Umbilical cord (tissue), 2 donors: ENCODE measurements at places on chromosomes 5 and 9.

- DNase-seq = peak; percentile 65
These were observed 252.8 kb downstream of the MAST4 start for GRCh38 chr5:66848749-66849641.

DNA sequence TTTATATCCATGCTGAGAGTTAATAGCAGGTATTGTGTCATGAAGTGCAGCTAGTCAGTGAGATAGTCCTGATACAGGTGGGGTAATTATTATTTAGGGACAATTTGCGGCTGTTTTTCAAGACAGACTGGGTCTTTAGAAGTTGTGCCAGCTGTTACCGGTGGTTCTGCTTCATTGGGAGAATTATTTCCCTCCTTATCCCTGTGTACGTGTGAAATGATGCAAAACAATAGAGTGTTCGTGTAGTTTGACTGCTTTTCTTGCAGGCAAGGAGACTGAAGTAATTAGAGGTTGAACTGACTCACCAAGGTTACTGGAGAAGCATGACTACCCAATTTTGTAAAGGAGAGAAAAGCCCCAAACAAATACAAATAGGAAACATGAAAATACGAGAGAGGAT lies 101.7 kb downstream of the ARRDC3 start:
- DNase-seq = peak; percentile 27

DNA sequence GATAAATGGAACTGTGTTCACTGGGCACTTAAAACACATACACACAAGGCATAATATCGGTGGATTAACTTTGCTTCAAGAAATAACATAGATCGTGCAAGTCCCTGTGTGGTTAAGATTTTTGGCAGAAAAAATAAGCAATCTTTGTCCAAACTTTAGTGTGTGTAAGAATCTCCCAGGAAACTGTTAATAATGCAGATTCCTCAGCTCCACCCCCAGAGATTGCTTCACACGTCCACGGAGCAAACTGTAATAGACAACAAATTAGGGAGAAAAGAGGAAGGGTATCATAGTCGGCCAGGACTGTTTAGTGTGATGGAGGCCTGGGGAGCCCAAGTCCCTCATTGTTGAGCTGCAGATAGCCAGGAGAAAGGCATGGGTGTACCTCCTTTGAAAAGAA lies 84.8 kb downstream of the PJA2 start:
- no peak for DNase-seq

DNA sequence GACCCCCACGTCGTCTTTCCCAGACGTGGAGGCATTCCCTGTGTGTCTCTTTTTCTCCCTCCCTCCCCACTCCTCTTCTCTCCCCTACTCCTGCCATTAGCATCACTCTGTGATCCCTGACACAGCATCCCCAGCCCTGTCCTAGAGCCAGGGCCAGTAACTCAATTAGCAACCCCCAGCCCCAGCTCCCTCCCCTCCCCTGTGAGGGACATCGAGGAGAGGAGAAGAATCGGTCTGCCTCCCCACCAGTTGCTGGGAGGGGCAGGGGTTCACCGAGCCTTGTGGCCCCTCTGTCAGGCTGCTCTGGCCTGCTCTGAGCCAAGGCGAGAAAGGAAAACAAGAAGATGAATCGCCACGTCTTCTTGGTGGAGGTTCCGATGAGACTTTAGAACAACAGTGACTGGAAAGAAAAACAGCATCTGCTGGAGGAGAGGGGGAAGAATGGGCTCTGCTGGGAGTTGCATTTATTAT lies 123.1 kb downstream of the PAPPA start:
- DNase-seq = no peak

DNA sequence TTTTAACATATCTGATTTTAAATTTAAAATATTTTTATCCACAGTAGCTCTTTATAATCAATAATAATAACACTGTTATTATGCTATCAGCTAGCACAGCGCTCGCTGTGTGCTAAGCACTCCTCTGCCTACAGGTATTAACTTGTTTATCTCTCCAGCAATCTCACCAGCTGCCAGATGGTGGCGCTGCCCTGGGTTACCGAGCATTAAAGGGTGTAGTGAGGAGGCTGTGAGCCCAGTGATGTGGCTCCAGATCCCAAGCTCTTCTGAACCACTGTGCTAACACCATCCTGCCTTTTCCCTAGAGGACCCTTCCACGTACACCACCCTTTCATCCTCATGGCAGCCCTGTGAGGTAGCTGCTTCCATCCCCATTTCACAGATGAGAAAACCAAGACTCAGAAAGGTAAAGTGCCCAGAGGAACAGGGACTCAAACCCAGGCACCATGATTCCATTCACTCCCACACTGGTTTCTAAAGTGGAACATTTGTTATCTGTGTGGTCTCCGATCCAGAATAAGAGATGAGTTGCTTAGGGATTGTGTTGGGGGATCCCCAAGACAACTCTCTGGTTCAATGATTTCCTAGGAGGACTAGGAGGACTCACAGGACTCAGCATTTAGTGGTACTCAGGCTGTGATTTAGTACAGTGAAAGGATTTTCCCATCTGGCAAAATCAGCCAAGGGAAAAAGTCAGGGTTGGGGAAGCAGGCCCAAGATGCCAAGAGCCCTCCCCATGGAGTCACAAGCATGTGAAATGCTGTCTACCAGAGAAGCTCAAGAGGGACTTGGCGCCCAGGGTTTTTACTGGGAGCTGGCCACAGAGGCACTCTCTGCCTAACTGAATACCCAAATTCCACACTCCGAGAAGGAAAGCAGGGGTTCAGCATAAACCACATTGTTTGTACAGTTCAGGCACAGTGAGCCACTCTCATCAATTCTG lies 7.0 kb downstream of the IGFBPL1 start:
- DNase-seq = no peak

DNA sequence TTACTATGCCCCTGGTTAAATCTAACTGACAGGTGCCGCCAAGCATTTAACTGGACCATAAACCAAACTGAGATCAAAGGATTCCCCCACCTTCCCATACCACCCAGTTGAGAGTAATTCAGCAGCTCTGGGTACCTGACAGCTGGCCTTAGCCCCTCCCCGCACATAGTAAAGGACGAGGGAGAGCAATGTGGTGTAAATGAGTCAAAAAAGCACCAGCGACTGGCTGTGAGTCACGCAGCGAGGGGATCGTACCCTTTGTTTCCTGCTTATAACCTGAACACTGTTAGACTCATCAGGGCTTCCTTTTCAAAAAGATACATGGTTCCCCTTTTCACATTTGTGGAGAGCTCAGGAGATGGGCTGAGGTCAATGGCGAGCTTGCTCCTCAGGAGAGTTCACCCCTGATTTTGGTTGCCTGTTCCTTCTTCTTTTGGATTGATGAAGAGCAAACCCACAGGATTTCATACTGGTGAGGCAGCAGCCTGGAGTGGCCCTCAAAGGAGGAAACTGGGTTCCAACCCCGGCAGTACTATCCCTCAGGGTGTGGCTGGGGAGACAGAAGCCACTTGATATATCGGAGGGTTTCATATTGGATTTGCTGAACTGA lies 71.5 kb downstream of the ANKRD33B start:
- no peak for DNase-seq

- no peak for DNase-seq
These were observed 1.4 kb downstream of the CDC37L1 start for GRCh38 chr9:4680750-4681149.

- no peak for DNase-seq
These were observed 134.6 kb downstream of the TRIM32 start for GRCh38 chr9:116821633-116822229.

DNA sequence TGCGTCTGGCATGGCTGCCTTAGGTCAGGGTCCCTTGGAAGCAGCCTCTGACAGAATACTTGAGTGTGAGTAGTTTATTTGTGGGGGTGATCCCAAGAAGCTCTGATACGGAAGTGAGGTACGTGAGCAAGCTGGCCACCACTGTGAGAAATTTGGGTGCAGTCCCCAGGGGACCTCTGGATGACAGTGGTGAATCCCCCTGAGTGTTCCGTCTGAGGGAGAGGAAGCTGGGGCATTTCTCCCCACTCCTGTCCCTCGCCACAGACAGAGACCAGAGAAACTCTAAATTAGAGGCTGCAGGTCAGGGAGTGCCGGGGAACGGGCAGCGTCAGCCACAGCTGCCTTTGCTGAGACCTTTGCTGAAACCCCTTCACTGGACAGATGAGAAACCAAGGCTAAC lies 155.9 kb upstream of the COL5A1 start:
- DNase-seq = no peak

DNA sequence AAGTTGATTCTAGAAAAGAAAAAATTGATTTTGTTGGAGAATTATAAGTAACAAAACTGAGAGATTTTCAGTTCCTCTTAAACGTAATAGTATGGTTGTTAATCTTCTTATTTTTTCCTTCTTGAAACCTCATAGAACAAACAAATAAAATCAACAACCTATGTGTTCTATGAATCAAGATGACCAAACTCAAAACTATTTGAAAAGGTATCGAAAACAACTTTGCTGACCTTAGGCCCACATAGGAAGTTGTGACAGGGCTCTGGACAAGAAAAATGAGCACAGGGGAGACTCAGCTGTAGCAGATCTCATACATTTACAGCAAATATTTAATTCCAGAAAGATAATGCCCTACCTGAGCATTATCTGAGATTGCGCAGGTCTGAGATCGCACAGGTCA lies 169.4 kb upstream of the CCNH start:
- DNase-seq = no peak

DNA sequence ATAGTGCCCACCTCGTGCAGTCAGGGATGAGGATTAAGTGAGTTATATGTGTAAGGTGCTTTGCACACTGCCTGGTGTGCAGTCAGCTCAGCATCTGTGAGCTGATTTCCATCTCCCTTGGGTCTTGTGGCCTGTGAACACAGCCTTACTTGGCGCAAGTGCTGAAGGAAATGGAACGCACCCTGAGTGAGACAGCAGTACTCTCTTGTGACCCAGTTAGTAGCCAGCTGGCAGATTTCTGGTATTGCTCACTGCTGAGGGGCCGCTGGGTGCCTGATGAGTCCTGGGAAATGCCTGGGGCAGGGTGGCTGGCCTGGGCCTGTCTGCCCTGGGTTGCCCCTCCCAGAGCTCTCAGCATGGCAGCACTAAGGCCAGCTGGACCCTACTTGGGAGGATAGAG lies 90.9 kb upstream of the BOD1 start:
- DNase-seq = no peak

DNA sequence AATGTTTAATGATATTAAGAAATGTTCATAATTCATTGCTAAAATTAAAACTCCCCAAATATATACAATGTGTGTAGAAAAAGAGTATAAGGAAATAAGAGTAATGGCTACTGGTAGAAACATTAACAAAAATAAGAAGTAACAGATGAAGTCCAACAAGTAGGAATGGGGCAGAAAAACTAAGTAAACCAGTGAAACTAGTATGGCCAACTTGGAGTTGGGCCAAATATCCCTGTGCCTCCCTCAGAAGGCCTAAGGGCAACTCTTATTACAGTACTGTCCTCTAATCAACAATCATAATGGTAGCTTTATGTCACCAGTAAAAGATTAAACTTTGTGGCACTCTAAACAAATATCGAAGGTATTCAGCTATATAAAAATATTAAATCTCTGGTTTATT lies 93.5 kb downstream of the SSBP2 start:
- no peak for DNase-seq

GRCh38 chr9:86700629-86701028 lies 246.7 kb downstream of the GAS1 start:
- peak; percentile 83 for DNase-seq

DNA sequence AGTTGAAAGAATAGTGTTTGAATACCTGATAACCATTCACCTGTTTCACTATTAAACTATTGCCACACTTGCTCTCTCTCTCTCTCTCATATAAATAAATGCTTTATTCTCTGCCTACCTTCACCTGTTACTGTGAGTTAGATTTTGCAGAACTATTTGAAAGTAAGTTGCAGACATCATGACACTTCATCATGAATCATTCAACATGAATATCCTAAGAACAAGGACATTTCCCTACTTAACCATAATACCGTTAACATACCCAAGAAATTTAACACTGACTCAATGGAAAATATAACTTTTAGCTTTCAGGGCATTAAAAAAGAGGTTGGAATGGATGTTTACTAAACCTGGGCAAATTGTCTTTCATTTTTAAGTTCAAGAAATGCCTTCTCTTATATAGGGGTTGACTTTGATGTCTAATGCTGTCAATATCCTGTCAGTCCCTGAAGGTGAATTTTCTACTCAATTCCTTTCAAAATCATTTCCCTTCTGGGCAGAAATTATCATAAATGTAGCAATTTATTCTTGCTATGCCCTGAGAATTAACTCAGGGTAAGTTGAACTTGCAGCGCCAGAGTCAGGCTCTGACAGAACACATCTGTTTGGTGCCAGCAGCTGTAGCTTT lies 582.6 kb upstream of the TLE4 start:
- no peak for DNase-seq

- DNase-seq = peak; percentile 72
These were observed 53.4 kb upstream of the SUB1 start for GRCh38 chr5:32531885-32532520.

- no peak for DNase-seq
These were observed 108.5 kb upstream of the PTPRD start for GRCh38 chr9:10721301-10721700.

GRCh38 chr5:146193285-146193684 lies 10.1 kb upstream of the RBM27 start:
- DNase-seq = no peak

GRCh38 chr5:115381911-115382662 lies 85.6 kb upstream of the CCDC112 start:
- peak; percentile 35 for DNase-seq

DNA sequence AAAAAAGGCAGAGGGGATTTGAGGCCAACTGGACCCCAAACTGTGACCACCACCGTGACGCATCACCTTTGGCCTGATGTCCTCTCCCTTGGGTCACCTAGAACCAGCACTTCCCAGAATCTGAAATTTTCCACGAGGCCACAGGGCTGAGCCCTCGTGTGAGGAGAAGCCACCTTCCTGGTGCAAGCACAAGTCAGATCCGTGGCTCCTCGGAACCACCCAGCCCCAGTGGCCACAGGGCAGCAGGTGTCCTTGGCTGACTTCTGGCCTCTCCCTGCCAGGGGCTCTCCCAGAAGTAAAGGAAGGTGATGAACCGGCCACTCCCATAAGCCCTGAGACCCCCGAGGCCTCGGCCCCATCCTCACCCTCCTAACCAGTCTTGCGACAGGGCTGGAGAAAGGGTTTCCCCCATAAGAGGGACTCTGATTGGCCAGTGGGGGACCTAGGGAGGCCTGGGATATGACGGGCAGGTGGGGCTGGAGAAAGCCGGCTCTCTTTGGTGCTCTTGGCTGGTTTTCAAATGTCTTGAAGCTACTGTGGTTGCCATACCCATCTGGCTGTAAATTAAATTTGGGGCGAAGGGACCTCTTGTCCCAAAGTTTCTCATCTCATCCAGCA lies 20.9 kb upstream of the HMCN2 start:
- no peak for DNase-seq

DNA sequence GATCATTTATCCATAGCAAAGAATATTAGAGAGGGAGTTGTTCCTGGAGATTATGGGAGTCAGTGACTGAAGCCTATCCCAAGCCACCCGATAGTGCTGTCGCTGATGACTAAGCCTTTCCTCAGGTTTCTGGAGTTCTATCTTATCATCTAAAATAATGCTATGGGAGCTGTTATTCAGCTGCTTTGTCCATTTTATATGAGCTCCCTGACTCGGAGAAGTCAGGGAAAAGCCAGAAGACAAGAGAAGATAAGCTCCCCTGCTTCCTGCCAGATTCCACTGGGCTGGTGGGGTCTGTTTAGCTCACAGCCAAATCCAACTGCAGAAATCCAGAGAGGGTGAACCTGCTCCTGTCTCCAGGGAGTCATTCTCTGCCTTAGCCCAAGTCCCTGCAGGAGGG lies 148.2 kb downstream of the DROSHA start:
- peak; percentile 41 for DNase-seq

GRCh38 chr9:9750719-9751118 lies 862.1 kb downstream of the PTPRD start:
- no peak for DNase-seq

GRCh38 chr9:110908894-110909293 lies 129.4 kb downstream of the LPAR1 start:
- no peak for DNase-seq

- peak; percentile 77 for DNase-seq
These were observed 9.3 kb upstream of the NEUROG1 start for GRCh38 chr5:135545099-135545498.
